Stimulated activated CD4-positive, alpha-beta T cell treated with anti-CD3 and anti-CD28 coated beads, Interleukin-12 subunit alpha, Interleukin-12 subunit beta, amount 100 ng/mL, for 4 hours (primary cell): ENCODE measurements at places on chromosomes 2 and 18.

- DNase-seq, result no peak
Measured at GRCh38 chr2:241314226-241315092, 1.0 kb downstream of the HDLBP start.

- no peak for DNase-seq
Measured at GRCh38 chr2:43333101-43333655, 106.8 kb upstream of the ZFP36L2 start.

- no peak for DNase-seq
Measured at GRCh38 chr2:217166241-217166850, 306.5 kb upstream of the TNP1 start.

- no peak for DNase-seq
Measured at GRCh38 chr18:23971666-23972230, 42.8 kb upstream of the TTC39C start.

- DNase-seq, result no peak
Measured at GRCh38 chr2:72924353-72925240, 7.3 kb downstream of the EMX1 start.

DNA sequence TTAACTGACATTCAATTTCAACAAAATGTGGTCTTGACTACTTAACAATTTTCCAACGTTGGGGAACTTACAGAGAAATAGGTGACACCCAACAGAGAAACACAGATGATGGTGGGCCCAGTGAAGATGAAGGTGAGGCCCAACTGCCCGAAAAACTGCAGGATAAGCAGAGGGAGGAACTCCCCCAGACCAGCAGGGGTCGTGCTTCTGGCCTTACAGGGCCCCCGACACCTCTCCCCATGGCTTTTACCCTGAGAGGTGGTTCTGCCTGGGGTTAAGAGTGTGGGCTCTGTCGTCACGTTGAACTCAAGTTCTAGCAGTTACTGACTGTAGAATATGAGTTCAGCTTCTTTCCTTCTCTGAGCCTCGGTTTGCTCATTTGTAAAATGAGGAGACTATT, 119.5 kb upstream of the SMIM21 start:
- DNase-seq, result no peak
